Muscle of arm (tissue), 14 donors: ENCODE measurements at places on chromosomes 4 and X.

DNA sequence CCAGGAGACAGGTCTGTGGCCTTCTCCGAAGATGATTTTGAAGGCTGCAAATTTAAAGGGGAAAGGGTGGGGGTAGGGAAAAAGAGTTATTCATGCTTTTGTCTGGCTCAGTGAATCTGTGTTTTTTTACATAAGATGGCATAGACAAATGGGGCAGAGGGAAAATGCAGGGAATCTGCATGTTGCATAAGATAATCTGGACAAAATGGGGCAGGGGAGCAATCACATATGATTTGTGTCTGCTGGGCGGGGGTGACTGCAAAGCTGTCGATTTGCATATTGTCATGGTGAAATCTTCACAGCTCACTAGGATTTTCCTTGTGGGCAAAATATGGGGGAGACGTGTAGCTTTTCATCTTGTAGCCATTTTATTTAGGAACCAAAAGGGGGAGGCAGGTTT lies 29.4 kb upstream of the GYG2 start:
- DNase-seq: no peak

- DNase-seq: no peak
Observed at GRCh38 chr4:189002475-189002874, 863.2 kb downstream of the TRIML1 start.

GRCh38 chr4:105526656-105527055 lies 25.8 kb upstream of the ARHGEF38 start:
- DNase-seq: no peak

GRCh38 chr4:181294421-181294820 lies 948.8 kb upstream of the TENM3 start:
- no peak for DNase-seq

- DNase-seq: no peak
Observed at GRCh38 chr4:76059750-76060149, 14.8 kb upstream of the ART3 start.

- DNase-seq: no peak
Observed at GRCh38 chrX:40063555-40063954, 34.2 kb downstream of the BCOR start.

GRCh38 chrX:790041-790506 lies 159.5 kb downstream of the SHOX start:
- no peak for DNase-seq

- no peak for DNase-seq
Observed at GRCh38 chr4:3342182-3342854, 49.5 kb downstream of the RGS12 start.

GRCh38 chr4:89492581-89493071 lies 185.0 kb upstream of the GPRIN3 start:
- no peak for DNase-seq

DNA sequence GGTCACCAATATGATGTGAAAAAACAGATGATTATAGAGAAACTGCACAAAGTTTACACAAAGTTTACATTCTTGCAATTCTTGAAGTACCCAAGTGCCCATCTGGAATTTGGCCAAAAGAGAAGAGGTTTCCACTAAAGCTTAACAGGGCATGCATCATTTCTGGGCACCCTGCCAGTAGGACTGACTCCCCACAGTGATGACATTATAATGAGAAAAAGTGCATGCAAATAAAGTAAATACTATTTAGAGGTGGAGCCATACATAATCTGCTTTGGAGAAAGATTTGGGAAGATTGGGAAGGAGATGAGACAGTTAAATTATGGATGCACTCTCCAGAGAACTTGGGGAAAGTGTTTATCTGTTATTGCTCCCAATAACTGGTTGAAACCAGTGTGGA lies 93.7 kb upstream of the TRPC3 start:
- no peak for DNase-seq
